CD4-positive, alpha-beta T cell treated with Interleukin-15 for 4 hours (primary cell): ENCODE measurements at places on chromosomes 2 and 18.

DNA sequence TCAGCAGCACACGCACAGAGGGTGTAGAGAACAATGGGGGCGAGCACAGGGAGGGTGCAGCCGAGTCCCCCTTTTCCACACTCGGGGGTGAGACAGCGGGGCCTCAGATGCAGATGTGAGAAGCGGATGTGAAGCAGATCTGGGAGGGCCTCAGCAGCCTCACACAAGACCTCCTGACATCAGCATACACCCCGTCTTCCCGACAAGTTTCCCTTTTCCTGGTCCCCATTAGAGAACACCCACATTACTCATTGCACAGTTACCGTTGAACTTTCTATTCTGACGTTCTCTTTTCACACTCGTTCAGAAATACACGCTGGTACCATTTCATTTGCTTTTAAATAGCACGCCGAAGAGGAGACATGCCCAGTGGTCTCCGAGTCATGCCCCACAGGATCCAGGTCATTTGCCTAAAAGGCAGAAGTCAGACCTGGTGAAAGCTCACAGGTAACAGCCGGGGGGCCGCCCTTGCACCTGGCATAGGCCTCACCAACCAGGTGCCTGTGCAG lies 129.5 kb upstream of the ID2 start:
- DNase-seq, result no peak

GRCh38 chr2:113112441-113112840 lies 15.0 kb upstream of the IL1RN start:
- DNase-seq, result no peak

- no peak for DNase-seq
These were observed 71.8 kb upstream of the RAB12 start for GRCh38 chr18:8537400-8537799.

- DNase-seq, result no peak
These were observed 167.8 kb downstream of the NUP35 start for GRCh38 chr2:183292028-183292427.
